ENCODE measurements at places on chromosomes 11 and 22.

- no peak for DNase-seq
Observed at GRCh38 chr22:47167056-47167455, 404.6 kb downstream of the TBC1D22A start.

DNA sequence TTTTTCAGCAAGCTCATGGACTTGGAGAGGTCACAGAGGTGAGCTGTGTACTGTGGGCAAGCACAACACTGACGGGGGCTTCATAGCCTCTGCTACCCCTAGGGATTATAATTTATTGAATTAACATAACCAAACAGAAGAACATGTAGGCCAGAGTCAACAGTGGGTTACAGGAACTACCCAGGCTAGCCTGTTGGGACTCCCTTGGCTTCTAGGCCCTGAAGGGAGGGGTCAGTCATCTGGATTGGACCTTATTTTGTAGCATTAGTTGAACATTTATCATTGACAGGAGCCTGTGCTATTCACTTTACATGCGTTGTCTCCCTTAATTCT is 56.9 kb downstream of the KREMEN1 start:
- no peak for DNase-seq

- DNase-seq: no peak
Observed at GRCh38 chr22:39478441-39478850, 21.6 kb downstream of the MGAT3 start.

DNA sequence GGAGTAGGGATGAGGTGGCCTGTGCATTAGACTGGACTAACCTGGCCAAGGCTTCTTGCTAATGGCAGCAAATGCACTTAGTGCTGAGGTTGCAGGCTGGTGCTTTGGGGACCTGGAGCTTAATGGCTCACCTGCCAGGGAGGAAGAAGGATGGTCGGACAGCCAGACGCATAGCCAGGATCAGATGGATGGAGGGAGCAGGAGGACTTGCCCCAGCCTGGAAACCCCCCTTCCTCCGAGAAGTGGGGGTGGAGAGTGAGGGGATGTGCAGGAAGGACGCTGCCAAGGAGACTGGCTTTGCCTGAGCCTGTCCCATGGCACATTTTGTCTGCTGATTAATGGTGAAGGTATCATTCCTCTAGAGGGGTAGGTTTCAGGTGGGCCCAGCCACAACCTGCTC is 17.9 kb downstream of the IGLL1 start:
- DNase-seq: no peak

DNA sequence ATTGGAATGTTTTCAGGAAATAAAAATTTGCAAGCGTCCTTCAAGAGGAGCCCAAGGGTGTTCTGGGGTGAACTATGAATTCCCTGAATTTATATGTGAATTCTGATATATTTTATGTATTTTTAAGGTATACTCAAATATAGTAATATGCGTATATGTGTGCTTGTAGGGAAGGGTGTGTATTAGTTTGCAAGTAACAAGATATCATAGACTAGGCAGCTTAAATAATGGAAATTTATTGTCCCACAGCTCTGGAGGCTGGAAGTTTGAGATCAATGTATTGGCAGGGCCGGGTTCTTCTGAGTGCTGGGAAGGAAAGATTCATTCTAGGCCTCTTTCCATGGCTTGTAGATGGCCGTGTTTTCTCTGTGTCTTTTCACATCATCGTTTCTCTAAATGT is 16.2 kb upstream of the SLC6A5 start:
- no peak for DNase-seq

DNA sequence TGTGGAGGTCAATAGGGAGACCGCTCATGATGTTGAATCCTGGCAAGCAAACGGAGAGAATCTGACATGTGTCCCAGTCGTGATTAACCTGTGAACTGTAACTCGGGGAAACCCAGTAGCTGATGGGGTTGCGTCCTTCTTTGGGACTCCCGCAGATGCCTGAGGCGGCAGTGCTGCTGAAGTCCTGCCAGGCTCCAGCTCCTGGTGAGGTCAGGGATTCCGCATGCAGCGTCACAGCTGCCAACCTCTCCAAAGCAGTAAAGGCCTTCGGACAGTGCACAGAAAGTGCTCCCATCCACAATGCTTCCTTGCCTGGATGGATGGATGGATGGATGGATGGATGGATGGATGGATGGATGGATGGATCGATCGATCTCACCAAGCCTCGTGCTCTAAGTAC is 13.5 kb downstream of the KCNQ1 start:
- DNase-seq: no peak

GRCh38 chr22:36010882-36011281 is 17.7 kb downstream of the RBFOX2 start:
- DNase-seq: peak; percentile 55

- no peak for DNase-seq
Observed at GRCh38 chr11:44269369-44270351, 40.3 kb downstream of the ALX4 start.

DNA sequence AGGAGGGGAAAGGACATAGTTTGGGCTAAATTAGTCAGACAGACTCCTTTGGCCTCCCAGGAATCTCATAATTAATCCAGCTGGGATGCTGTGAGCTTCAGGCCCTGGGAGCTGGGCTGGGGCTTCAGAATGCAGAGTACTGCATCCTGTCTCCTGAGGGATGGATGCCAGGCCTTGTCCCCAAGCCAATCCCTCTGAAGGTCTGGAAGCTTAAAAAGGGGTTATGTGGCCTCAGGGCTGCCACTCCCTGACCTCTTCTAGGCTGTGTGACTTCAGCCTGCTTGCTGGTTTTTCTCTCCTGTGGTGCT is 6.9 kb upstream of the LRRC32 start:
- no peak for DNase-seq

GRCh38 chr11:18392434-18393321 is 1.7 kb upstream of the LDHA start:
- DNase-seq: no peak

DNA sequence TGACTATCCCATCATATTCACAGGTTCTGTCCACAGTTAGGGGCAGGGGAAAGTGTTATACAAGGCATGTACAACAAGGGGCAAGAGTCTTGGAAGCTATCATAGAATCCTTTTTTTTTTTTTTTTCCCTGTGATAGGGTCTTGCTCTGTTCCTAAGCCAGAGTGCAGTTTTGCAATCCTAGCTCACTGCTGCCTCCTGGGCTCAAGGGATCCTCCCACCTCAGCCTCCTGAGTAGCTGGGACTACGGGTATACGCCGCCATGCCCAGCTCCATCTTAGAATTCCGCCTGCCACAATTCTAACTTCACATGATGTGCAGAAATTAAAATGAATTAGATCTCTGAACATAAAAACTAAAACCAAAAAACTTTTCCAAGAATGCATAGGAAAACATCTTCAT is 31.7 kb downstream of the ZFTA start:
- DNase-seq: no peak

DNA sequence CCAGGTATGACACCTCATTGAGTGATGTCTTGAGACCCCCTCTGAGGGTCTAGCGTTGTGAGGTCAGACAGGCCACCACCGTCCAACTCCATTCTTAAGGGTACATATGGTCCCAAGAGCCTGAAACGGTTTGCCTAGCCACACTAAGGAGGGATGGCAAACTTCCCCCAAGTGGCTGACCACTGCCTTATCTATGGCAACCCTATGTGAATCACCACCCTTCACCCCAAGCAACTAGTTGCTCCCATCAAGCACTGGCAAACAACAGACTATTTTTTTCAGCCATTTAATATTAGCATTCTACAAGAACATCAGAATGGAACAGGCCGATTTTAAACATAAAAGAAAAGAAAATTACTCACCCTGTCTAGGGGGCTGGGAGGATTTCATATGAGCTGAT is 22.8 kb downstream of the THOC5 start:
- DNase-seq: no peak

DNA sequence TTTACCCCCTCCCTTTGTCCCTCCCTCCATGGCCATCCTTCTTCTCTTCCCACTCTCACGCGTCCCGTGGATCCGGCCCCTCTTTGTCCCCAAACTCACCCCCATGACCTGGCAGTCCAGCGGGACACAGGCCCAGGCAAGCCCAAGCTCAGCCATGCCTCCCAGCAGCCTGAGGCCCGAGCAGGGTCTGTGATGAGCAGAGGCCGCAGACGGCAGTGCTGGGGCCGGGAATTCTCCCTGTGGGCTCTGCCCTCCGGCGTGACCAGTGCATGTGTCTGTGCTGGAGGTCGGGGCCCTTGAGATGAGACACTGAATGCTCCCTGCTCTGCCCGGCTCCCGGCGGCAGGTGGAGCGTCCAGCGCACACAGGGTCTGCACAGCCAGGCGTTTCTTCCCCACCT is 237.9 kb downstream of the BRD1 start:
- DNase-seq: no peak

- DNase-seq: no peak
Observed at GRCh38 chr22:18126606-18127005, 16.0 kb downstream of the TUBA8 start.

DNA sequence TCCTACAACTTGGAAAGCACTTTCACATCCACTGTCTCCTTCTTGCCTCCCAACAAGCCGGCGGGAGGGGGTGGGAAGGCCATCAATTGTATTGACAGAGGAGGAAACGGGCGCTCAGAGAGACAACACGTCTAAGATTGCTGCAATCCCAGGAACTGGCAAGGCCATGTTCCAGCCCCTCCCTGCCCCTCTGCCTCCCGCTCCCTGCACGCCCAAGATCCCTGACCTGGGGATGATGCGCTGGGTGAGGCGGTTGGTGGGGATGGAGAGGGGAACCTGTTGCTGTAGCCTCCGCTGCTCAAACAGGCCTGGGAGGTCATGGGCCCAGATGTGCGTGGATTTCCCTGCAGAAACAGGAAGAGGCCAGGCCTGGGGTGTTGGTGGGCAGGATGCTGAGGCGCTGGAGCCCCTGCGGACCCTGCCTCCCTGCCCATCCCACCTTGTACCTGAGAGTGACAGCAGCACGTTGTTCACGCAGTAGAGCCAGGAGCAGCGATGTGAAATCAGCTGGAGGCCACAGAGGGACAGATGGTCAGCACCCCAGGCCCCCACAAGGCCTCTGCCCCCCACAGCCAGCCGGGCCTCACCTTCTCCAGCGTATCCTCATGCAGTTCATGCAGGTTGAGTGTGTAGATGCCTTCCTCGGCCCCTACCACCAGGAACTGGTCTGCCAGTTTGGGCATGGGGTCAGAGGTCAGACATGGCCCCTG is 6.8 kb downstream of the MAP4K2 start:
- no peak for DNase-seq

- peak; percentile 57 for DNase-seq
Observed at GRCh38 chr11:72773291-72773690, 20.6 kb downstream of the STARD10 start.

- DNase-seq: no peak
Observed at GRCh38 chr22:17079572-17079971, 5.2 kb upstream of the IL17RA start.

DNA sequence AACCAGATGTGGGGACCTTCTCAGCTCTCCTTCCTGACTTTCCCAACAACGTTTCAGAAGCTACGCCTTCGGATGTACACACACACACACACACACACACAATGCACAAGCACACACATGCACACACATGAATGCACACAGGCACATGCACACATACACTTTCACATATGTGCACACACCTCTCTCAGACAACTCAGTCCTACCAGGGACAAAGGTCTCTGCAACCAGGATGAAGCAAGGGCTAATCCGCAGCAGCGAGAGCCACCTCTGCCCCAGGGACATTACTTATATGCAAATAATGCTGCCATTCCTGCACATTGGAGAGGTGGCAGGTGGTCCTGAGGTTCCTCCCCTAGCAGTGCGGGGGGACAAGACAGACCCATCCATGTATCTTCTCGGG is 27.4 kb upstream of the LINC01488 start:
- no peak for DNase-seq

DNA sequence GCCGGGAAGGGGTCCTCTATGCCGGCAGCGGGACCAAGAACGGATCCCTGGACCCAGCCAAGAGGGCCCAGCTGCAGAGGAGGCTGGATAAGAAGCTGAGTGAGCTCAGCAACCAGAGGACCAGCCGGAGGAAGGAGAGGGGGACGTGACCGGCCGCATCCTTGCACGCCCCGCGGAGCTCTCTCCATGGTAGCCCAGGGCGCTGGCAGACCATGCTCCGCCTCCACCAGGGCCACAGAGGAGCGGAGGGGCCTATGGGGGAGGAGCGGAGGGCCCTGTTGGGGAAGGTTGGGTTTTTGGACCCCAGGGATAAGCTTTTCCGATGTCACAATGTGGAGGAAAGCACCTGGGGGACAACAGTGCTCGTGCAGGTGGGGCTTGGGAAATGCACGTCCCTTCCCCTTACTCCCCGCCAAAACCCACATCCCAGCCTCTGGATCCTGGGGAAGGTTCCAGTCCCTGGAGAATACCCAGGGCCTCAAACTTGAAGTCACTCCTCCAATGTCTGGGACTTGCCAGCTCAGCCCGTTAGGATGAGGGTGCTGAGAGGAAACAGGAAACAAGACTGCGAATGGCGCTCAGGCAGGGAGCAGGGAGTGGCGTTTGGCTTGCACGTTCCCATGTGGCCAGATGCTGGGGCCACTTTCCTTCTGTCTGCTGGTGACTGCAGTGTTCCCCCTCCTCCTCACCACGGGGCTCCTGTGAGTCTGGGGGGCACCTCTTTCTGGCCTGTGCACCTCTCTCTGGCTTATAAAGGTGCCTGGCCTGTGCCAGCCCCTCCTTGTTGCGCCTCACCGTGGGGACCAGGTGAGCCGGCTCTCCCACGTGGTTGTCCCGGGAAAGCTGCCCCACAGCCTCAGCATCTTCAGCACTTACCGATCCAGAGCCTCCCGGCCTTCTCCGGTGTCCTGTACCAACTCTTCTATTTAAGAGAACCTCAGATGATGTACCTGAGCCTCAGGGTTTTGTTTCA is 36.2 kb downstream of the IGHMBP2 start:
- no peak for DNase-seq

DNA sequence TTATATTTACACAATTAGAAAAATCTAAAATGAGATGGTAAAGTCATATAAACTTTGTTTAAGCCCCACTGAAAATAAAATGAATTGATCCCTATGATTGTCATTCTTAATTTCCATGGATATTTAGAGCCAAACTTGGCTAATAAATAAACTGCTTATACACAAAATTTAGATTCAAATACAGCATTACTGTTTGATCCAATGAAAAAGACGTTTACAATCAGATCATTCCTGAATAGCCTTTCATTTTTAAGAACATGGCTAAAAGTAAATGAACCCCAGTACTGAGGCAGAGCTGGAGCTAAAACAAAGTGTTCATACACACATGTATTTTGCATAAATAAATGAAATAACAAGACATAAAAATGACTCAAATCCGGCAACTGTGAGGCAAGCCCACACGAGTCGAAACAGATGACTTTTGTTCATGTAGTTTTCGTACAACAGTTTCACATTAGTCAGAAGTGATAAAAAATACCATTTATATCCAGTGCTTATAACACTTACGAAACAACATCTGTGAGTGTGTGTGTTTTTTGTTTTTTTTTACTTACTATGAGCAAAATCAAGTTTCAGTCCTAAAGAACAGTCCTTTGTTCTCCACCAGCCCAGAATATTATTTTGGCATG is 386.5 kb downstream of the SOX6 start:
- peak; percentile 65 for DNase-seq

All from AG04450 (cell line).